Fibroblast of skin of back (primary cell): ENCODE measurements at places on chromosomes 12 and 14.

DNA sequence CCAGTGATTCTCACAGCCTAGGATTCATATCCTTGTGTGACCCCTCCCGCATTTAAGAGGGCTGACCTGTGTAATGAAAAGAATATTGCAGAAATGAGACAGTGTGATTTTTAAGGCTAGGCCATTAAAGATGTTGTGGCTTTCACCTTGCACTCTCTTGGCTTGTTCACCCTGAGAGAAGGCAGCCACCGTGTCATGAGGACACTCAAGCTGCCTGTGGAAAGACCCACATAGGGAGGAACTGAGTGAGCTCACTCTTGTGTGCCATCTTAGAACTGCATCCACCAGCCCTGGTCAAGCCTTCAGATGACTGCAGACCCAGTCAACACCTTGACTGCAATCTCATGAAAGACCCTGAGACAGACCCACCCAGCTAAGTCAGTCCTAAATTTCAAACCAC is 46.3 kb upstream of the TMPO start:
- no peak for DNase-seq

DNA sequence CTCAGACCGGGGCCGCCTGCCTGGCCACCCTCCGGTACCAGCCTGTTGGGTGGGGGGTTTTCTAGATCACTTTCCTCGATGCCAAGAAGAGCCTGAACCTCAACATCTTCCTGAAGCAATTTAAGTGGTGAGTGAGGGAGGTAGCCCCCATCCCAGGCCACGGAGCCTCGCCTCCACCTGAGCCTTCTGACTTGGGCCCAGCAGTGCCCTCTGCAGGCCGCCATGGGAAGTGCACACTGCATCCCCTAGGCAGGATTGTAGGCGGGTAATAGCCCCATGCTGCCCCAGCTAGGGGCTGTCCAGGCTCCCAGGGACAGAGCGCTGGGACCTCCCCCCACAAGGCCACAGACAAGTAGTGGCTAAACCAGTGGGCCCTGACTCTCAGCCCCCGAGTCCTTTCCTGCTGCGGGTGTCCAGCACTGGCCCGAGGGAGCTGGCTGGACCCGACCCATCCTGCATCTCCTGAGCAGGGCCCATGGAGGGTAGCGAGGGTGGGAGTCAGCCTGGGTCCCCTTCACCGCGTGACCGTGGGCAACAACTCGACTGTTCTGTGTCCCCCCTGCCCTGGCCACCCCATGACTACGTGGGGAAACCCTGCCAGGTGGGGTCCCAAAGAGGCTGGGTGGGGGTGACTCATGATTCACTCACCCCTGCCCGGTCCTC is 15.3 kb upstream of the ADSS1 start:
- peak; percentile 64 for DNase-seq

- DNase-seq, result no peak
Observed at GRCh38 chr12:64669270-64669842, 59.1 kb downstream of the RASSF3 start.

DNA sequence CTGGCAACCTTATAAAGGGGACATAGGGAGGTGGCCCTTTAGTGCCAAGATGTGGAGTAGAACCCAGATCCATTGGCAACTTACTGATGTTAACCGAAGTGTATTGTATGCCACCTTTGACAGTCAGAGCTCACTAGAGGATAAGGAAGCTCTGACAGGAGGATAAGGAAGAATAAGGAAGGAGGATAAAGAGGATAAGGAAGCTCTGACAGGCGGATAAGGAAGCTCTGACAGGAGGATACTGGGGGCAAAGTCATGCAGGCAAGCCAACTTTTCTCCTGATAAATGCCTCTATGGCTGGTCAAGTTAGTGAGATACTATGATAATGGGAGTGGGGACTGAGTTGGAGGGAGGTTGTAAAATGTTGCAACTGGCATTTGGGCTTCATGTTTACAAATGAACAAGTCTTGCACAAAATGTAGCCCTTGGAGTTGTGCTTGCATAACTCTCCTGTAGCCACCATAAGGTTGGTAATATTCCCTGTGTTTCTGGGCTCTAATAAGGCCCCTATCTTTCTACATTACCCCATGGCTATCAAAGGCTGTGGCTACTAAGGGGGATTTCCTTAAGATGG is 17.7 kb upstream of the DHRS2 start:
- DNase-seq, result no peak

DNA sequence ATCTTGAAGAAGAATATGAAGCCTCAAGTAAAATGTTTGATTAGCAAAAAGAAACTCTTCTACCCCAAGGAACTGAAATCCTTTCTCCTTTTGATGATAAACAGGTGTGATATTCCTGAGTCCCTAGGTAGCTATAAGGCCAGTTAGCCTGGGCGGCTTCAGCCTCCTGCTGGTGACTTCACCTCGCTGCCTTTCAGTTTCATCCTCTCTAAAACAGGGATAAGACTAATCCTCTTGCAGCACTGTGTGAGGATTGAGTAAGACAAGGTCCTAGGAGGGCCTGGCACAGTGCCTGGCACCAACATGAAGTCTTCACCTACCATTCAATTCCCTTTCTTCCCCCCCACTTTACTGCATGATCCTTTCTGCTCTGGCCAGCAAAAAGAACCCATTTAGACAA is 42.1 kb downstream of the CIT start:
- DNase-seq, result no peak

DNA sequence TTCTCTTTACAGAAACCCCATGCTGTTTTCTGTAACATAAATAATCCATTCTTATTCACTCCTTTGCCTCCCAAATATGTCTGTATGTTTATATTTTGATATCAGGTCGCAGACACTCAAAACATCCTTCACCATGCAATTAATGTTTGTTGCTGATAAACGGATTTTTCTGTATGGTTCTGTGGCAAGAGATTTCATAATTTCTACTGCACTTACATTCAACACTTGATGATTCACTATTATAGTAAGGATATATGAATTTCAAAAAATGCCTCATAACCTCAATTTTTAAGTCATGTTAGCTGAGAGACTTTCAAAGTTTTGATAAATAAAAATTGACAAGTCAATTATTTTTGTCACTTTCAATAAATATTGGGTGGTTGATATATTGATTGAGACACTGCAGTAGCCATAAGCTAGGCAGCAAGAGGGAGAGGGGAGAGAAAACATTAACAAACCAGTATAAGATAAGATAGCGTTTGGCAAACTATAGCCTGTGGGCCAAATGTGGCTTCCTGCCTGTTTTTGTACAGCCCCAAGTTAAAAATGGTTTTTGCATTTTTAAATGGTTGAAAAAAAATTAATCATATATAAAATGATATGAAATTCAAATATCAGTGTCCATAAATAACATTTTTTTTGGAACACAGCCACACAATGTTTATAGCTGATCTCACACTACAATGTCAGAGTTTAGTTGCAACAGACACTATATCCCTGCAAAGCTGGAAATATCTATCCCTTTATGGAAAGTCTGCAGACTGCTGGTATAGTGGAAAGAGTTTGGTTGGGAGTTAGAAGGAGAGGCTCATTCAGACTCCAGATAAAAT is 18.3 kb downstream of the ALDH6A1 start:
- peak; percentile 4 for DNase-seq

- peak; percentile 92 for DNase-seq
Observed at GRCh38 chr12:75446857-75447256, 33.7 kb upstream of the GLIPR1 start.

GRCh38 chr12:4506870-4507269 is 31.8 kb upstream of the RAD51AP1 start:
- DNase-seq, result peak; percentile 46

- DNase-seq, result peak; percentile 19
Observed at GRCh38 chr14:87745507-87746118, 247.4 kb downstream of the GALC start.

DNA sequence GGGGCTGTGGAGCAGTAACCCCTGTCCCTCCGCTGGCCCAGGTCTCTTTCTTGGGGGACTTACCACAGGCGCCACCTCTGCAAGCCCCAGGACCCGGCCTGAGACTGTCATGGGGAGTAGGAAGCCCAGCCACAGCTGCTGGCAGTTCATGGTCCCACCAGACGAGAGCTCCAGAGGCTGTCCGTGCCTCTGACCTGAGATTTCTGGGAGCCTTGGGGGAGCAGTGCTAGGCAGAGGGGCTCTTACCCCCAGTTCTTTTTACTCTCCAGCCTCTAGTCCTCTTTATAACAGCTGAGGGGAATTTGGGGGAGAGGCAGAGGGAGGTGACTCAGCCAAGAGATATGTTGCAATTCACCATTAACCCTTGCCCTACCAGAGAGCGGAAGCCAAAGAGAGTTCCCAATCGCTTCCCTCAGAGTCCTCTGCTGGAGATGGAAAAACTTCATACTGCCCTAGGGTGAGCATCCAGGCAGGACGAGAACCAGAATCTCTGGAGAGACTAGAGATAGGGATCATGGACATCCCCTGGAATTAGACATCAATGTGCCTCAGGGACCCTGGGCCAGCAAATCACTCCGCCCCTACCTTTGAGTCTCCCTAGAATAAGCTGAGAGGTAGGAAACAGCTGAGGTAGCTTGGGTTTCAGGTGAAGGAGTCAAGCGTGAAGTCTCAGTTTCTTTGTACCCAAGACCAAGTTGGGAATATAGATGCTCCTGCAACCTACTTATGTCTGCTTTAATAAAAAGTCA is at the start of gene MMP19:
MMP19 (minus strand) TSS at position 256 of the 749 bp plus-strand sequence; CDS start at position 150, 106 bp downstream.
- peak; percentile 84 for DNase-seq

DNA sequence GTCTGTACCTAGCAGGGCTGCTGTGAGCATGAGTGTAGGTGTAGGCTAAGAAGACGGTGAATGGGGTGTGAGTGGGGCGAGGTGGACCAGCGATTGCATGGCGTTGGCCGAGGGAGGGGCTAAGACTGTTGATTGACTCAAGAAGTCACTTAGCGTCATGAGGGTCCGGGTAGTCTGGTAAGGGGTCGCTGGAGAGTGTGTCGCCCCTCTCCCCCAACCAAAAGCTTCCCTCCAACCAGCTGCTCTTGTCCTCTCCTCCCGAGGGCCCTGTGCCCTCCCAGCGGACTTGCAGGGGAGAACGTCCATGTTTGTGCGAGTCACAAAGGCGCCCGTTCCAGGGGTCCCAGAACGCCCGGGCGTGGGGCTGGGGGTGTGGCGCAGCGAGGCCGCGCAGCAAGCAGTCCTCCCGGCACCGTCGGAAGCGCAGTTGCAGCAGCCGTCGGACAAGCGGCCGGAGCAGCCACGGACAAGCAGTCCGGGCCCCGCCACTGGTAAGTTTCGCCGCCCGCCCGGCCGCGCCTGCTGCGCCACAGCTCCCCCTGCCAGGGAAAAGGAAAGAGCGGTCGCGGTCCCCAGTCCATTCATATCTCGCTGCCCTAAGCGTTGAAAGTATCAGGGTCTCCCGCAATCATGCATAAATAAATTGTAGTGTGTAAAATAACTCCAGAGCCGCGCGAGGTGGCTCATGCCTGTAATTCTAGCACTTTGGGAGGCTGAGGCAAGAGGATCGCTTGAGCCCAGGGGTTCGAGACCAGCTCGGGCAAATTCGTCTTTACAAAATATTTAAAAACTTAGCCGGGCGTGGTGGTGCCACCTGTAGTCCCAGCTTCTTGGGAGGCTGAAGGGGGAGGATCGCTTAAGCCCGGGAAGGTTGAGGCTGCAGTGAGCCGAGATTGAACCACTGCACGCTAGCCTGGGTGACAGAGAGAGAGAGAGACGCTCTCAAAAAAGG is at the start of gene CCDC63:
CCDC63 (plus strand) TSS at position 373 of the 952 bp plus-strand sequence. CDS start 5,968 bp downstream, outside the sequence.
- DNase-seq, result peak; percentile 36
